ENCODE measurements at places on chromosomes 7 and 10. TPM values are rescaled to one million over a fixed set of nuclear protein-coding genes. Genes with fewer than 3 reads are reported as not detected.

The HTR7 gene
- 0.19 TPM for polyA plus RNA-seq

The LLCFC1 gene
- polyA plus RNA-seq = 0.36 TPM

The NKX1-2 gene
- polyA plus RNA-seq = not detected

The PURB gene
- 41.2 TPM for polyA plus RNA-seq

The GPR37 gene
- 38.9 TPM for polyA plus RNA-seq

The CAMK2B gene
- 3.1 TPM for polyA plus RNA-seq

The AZGP1 gene
- polyA plus RNA-seq = 0.83 TPM

The LIPK gene
- polyA plus RNA-seq = not detected

The GCK gene
- polyA plus RNA-seq = 6.0 TPM

The C10orf95 gene
- 0.27 TPM for polyA plus RNA-seq

All from muscle of leg (tissue), 16 donors.